ENCODE measurements at places on chromosomes 2 and 18.
A peak's percentile ranks its signal among the peaks of the same experiment; 100 is the strongest.

DNA sequence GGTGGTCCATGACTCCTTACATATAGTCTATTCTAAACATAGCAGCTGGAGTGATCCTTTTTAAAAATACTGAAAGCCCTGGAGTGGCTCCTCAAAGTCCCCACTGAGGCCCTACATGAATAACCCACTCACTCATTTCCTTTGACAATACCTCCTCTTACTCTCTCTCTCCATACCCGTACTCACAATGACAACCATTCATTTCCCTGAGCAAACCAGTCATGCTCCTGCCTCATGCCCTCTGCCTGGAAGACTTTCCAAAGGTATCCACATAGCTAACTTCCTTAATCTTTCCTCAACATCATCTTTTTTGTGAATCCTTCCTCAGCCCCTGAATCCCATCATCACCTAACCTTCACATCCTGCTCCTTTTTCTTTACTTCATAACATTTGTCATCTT, 102.6 kb downstream of the BAZ2B start:
- DNase-seq: no peak

GRCh38 chr2:240637901-240638345, 12.6 kb downstream of the GPR35 start:
- no peak for DNase-seq

DNA sequence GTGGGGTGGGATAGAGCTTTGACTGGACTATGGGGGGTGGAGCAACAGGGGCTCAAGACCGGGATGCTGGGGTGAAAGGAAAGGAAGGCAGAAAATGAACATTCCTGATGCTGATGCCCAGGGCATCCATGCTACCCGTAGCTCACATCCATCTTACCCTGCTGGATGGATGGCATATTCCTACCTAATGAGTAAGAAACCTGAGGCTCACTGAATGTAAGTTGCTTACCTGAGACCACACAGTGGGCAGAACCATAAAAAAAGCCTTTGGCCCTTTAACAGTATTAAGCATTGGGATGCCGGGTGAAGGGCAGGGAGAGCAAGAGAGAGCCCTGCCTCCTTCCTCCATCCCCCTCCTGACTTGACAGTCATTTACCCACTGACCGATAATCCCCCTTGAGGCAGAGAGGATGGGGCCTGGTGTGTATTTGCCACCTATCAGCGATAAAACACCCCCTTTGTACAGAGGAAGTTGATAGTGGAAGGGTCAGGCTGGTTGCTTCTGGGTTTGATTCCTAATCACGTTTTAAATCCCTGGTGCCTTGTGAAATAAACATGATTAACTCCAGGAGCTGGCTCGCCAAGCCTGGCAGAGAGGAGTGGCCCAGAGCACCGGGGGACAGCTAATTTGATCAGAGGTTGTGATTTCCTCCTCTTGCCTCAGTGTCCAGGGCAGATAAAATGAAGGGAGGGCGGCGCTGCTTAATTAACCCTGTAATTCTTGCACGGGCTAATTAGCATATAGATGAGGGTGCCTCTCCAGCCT, 105.9 kb upstream of the HS6ST1 start:
- peak; percentile 65 for DNase-seq

DNA sequence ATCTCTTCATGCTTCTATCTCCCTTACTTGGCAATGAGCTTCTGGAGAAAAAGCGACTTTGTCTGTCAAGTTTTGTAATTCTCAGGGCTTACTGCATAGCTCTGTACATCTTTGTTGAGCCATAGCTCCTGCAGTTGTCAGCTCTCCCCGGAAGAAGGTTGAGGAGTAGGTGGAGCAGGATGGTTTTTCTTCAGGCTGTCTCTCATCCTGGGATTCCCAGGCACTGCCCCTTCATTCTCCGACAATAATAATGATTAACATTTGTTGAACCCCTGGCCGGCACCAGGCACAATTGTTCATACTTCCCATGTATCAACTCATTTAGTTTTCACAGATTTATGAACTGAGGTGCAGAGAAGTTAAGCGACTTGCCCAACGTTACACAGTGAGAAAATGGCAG, 23.5 kb upstream of the RHOB start:
- DNase-seq: no peak

DNA sequence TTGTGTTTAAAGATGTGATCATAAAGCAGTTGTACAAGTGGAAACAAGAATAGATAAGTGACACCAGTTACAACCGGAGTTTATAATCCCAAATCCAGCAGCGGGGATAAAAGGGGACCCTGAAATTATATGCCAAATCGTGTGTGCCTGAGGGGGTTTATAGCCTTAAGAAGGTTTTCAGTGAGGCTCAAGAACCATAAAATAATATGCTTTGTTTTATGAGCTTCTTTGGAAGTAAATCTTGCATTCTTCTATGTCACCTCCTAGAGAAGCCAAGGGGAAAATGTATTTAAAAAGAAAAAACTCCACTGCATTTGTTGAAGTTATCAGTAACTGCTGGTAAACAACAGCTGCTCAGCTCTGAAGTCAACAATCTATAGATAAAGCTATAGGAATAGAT, 25.8 kb upstream of the MAP3K20 start:
- no peak for DNase-seq

- no peak for DNase-seq
Observed at GRCh38 chr2:221816566-221816965, 244.5 kb upstream of the EPHA4 start.

Measured in hematopoietic multipotent progenitor cell treated with erythropoietin and hydrocortisone succinate and interleukin-3 and kit ligand, for 6 days (in vitro differentiated cells).